ENCODE measurements at places on chromosomes 4 and X.

- DNase-seq = no peak
Observed at GRCh38 chr4:52057196-52057595, 6.1 kb downstream of the SPATA18 start.

DNA sequence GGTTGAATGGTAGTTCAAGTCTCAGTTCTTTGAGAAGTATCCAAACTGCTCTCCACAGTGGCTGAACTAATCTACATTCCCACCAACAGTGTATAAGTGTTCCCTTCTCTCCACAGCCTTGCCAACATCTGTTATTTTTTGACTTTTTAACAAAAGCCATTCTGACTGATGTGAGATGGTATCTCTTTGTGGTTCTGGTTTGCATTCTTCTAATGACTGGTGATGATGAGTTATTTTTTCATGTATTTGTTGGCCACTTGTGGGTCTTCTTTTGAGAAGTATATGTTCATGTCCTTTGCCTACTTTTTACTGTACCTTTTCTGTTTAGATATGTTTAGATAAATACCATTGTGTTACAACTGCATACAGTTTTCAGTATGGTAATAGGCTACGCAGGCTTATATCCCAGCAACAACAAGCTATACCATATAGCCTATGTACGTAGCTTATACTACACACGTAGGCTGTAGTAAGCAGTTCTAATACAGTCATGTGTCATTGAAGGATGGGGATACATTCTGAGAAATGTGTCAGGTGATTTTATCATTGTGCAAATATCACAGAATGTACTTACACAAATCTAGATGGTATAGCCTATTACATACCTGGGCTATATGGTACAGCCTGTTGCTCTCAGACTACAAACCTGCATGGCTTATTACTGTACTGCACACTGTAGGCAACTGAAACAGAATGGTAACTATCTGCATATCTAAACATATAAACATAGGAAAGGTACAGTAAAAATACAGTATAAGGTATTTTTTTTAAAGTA is 28.1 kb downstream of the KLHL8 start:
- no peak for DNase-seq

DNA sequence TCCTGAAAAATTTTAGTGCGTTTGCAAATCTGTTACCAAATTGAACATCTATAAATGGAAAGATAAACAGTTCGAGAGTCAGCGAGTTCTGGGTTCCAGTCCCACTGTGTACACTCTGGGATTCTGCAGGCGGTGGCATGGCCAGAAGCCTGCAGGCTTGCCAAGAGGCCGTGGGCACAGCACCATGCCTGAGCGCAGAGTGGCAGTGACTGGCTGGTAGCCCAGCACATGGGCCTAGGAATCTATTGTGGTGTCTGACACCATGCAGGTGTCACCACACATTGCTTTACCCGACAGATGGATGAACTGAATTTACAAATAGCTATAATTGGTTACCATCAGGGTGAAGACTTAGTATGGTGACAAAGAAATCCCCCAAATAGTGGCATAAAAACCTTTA is 71.7 kb upstream of the TLR3 start:
- DNase-seq = no peak

GRCh38 chr4:8045909-8046308 is 106.2 kb upstream of the AFAP1 start:
- no peak for DNase-seq

GRCh38 chr4:174156239-174156826 is 127.1 kb downstream of the FBXO8 start:
- no peak for DNase-seq

DNA sequence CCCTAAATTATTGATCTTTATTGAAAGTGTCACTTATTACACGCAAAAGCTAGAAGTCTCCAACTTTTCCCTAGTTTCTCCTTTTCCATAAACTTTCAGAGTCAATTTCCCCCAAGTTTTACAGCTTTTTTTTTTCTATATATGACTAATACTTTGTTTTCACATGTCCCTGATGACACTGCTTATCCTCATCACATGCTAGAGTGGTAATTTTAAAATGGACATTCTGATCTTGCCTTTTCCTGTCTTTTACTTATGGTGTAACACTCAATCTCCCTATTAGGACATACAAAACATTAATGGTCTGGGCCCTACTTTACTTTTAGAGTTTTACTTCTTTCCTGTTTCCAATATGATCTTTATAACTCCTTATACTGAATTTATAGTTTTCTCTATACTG is 112.6 kb downstream of the ANK2 start:
- DNase-seq = no peak

- DNase-seq = no peak
Observed at GRCh38 chr4:140252141-140252741, 98.3 kb upstream of the MAML3 start.

GRCh38 chr4:175386776-175387507 is 425.1 kb downstream of the GPM6A start:
- no peak for DNase-seq

GRCh38 chr4:111630705-111631104 is 514.5 kb upstream of the FAM241A start:
- no peak for DNase-seq

DNA sequence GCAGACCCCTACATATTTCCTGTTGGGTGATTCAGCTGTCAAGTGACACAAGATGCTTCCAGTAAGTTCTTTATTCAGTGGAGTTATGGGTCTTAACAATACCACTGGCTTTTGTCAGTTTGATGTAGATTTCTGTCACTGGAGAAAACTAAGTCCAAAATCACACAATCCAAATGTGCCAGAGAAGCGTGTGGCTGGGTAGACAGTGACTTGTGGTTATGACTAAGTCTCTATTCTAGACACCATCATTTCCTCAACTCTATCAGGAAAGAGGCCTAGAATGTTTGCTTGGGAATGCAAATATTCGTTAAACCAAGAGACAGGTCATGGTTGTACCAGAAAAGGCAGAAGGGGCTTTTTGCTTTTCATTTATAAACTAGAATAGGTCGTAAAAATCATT is 54.4 kb upstream of the HS3ST1 start:
- DNase-seq = no peak

- DNase-seq = no peak
Observed at GRCh38 chr4:87377816-87378215, 13.2 kb downstream of the HSD17B11 start.

GRCh38 chr4:86482306-86483172 is 111.6 kb upstream of the PTPN13 start:
- no peak for DNase-seq

GRCh38 chr4:168648929-168649328 is 152.1 kb downstream of the PALLD start:
- no peak for DNase-seq

DNA sequence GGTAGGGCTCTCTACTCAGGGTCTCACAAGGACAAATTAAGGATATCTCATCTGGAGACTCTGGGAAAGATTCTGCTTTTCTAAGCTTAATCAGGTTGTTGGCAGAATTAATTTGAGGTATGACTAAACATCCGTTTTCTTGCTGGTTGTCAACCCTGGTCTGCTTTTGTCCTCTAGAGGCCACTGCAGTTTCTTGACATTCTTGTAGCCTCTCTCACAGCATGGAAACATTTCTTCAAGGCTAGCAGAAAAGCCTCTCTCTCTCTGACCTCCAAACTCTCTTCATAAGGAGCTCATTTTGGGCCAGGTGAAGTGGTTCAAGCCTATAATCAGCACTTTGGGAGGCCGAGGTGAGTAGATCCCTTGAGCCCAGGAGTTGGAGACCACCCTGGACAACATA is 749.5 kb upstream of the PCDH7 start:
- no peak for DNase-seq

- no peak for DNase-seq
Observed at GRCh38 chr4:76905521-76905920, 7.6 kb upstream of the SOWAHB start.

DNA sequence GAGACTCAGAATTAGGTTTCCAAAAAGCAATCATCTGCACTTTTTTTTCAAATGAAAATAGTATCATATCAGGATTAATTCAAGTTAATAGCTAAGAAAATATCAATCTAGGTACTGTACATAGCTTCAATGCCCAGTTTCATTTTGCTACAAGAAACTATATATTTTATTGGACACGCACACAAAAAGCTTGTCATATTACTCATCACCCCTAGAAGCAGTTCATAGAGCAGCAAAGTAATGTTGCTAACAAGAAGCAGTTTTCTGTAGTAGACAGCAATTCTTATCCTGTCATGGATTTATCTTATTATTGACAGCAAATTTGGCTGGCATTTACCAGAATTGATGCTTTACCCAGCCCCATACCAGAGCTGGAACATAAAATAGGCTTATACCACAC is 52.3 kb upstream of the LSM6 start:
- DNase-seq = no peak

- DNase-seq = no peak
Observed at GRCh38 chr4:112818594-112818965, 181.6 kb downstream of the LARP7 start.

DNA sequence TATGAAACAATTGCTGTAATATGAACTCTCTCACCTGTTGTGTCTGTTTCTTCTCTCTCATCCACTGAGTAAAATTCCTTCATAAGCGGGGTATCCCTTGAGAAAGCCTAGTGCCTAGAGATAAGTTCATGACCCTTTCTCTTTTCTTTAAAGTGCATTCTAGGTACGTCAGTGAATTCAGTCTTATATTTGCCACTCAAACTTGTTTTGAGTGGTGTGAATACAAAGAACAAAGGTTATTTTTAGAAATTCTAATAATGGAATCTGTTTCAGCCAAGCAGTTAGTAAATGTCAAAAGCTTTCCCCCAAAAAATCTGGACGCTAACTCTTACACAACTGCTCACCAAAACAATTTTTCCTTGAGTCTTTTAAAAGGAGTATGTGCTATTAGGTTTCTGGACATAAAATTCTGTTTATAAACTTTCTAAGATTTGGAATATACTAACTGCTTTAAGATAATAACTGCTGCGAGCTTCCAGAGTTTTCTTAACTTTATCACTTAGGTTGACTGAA is 112.0 kb downstream of the VEGFC start:
- DNase-seq = no peak

- no peak for DNase-seq
Observed at GRCh38 chr4:163748449-163748848, 254.0 kb downstream of the TMA16 start.

GRCh38 chr4:101678180-101678579 is 112.3 kb upstream of the BANK1 start:
- no peak for DNase-seq

GRCh38 chr4:26061248-26061986 is 147.4 kb downstream of the SMIM20 start:
- no peak for DNase-seq

- DNase-seq = no peak
Observed at GRCh38 chrX:10496345-10496965, 123.9 kb downstream of the MID1 start.

DNA sequence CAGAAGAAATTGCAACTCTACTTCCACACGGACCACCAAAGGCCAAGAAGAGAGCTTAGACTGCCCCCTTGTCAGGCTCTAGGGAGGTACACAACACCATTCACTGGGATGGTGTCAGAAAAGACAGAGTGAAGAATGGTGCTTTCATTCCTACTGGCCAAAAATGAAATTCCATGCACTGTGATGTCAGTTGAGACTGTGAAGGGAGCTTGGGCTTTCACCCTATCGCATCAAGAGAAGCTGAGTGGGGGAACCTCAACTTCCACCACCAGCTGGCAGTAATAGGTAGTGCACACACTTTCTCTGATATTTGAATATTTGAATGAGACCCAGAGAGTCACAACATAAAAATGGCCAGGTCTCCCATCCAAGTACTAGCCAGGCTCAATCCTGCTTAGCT is 65.9 kb downstream of the ZNF711 start:
- DNase-seq = no peak

- no peak for DNase-seq
Observed at GRCh38 chr4:81166458-81167160, 48.4 kb downstream of the PRKG2 start.

- DNase-seq = no peak
Observed at GRCh38 chr4:161356351-161356750, 807.4 kb downstream of the FSTL5 start.

- DNase-seq = no peak
Observed at GRCh38 chr4:184957446-184958115, 60.7 kb upstream of the HELT start.

GRCh38 chr4:77177199-77177598 is 20.2 kb downstream of the CCNG2 start:
- DNase-seq = no peak

DNA sequence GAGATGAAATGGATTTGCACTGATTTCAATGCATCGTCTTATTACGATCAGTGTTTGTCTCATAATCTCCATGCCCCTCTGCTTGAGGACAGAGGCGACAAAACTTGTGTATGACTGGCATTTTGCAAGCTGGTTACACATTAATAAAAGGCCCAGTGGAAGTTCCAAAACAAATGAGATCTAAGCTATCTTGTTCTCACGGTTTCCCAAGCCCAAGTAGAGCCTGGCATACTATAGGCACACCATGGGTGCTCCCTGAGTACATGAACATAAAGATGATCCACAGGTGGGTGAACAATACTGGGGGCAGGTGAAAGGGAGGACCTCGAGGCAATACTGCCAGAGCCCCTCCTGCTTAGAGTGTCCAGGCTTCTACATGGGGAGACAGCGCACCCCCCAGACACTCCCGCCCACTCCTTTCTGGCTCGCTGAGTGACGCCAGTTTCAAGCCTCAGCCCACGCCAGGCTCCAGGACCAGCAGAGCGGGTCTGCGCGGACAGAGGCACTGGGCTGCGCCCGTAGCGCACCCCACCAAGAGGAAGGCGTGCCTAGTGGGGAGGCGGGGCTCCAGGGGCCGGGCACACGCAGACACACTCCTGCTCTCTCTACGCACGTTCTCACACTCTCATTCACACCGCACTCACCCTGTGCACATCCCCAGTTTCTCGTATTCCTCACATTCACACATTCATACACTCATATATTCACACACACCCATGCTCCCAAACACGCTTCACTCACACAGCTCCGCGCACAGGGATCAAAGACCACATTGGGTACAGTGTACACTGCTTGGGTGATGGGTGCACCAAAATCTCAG is 8.9 kb upstream of the GSX2 start:
- no peak for DNase-seq

DNA sequence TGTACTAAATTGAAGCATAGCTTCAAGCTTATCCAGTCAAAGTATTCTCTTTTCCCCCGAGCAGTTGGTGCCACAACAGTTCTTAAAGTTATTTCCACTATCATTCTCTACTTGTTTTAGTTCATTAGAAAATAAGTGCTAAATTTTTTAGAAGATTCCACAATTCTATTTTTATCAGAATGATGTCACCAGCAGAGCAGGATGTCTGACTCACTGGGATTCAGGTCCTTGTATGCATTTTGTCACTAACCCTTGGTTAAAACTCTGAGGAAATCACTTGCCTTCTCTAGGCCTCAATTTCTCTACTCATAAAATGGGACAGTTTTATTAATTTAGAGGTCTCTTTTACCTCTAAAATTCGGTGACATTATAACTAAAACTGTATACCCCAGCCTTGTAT is 3.4 kb downstream of the DDX53 start:
- DNase-seq = no peak
